ENCODE measurements at places on chromosomes 3 and 15. TPM values are rescaled to one million over a fixed set of nuclear protein-coding genes. Genes with fewer than 3 reads are reported as not detected.

GRCh38 chr15:73442968-73443367 is at the start of gene REC114:
REC114 (plus strand) TSS chr15:73443164; CDS start chr15:73443186, 22 bp downstream.
- no peaks in the 10 kb centered on the region for H3K27me3 ChIP-seq
- no peaks in the 10 kb centered on the region for H3K4me1 ChIP-seq
- no peak for DNase-seq
- no peaks in the 10 kb centered on the region for H3K36me3 ChIP-seq
- H3K4me3 ChIP-seq = no peak within 1 kb of the TSS

DNA sequence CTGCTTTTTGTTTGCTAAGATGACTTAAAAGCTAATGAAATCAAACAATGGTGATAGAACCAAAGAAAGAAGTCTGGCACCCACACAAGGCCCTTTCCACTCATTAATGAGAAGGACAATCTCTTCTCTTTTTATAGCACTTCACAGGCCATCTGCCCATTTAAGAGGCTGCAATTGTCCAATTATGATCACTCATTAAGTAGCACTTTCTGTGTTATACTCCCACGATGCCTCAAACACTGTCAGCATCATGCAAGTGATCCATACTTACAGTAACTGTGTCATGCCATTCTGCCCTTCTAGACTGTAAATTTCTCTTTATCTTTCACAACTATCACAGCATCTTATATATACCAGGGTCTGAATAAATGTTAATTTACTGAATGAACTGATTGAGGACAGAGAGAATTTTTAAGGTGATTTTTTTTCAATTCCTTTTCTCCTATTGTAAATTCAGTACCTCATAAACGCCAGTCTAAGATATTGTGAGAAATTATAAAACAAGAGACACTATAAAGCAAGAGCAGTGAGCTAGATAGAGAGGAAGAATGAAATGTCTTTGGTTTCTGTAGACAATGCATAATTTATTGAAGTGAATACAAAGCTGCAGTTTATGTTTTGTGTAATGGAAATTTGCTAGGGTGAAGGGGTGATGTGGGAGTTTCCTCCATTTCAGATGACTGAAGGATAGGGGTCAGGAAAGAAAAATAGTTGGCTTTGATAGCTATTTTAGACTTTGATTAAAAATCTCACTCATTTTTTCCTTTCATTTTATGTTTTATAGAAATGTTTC is 17.3 kb downstream of the CD200 start:
- no peak overlapping the region for H3K4me3 ChIP-seq
- H3K27me3 ChIP-seq = no peaks in the 10 kb centered on the region
- DNase-seq = no peak
- H3K4me1 ChIP-seq = no peaks in the 10 kb centered on the region
- H3K27ac ChIP-seq = no peak overlapping the region
- no peaks in the 10 kb centered on the region for H3K36me3 ChIP-seq

GRCh38 chr3:149356630-149357029 is 20.8 kb downstream of the TM4SF1 start:
- H3K4me3 ChIP-seq = no peak overlapping the region
- H3K27ac ChIP-seq = no peak overlapping the region
- no peaks in the 10 kb centered on the region for H3K36me3 ChIP-seq
- H3K4me1 ChIP-seq = peaks cover 4% of the 10 kb centered on the region
- H3K27me3 ChIP-seq = no peaks in the 10 kb centered on the region

- no peaks in the 10 kb centered on the region for H3K36me3 ChIP-seq
- no peak overlapping the region for H3K4me3 ChIP-seq
- no peaks in the 10 kb centered on the region for H3K27me3 ChIP-seq
- no peaks in the 10 kb centered on the region for H3K4me1 ChIP-seq
- no peak overlapping the region for H3K27ac ChIP-seq
Measured at GRCh38 chr3:154137036-154137435, 15.8 kb downstream of the ARHGEF26 start.

DNA sequence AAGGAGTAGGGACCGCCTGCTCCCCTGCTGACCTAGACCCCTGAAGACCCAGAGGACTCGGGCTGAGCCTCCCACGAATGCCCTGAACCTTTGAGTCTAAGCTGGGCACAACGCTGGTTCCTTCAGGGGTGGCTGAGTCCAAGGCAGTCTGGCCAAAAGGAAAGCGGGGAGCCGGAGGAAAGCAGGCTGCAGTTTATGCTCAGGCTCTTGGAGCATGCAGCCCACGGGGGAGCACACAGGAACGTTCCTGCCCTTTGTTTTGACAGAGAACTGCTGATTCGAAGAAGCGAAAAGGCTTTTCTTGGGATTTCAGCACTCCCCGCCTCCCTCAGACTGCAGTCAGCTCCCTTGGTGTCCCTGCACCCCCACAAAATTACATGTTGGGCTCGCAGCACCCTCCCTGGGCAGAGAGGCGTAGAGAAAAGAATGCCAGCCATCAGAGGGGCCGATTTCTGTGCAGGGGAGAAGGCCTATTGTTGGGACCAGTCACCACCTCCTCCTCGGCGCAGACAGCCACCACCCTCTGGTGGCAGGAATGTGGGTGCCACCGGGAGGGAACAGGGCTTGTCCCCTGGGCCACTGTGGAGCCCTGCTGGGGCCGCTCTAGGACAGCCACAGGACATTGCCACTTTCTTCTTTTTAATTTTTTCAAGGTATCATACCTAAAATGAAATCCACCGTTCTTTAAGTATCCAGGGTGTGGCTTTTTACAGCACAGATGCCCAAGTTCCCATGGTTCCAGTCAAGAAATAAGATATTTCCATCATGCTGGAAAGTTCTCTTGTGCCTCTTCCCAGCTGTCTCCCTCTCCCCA is 72.2 kb downstream of the SMAD6 start:
- peaks cover 21% of the 10 kb centered on the region for H3K4me1 ChIP-seq
- H3K36me3 ChIP-seq = no peaks in the 10 kb centered on the region
- H3K4me3 ChIP-seq = no peak overlapping the region

GABRG3 gene
- total RNA-seq = not detected

DNA sequence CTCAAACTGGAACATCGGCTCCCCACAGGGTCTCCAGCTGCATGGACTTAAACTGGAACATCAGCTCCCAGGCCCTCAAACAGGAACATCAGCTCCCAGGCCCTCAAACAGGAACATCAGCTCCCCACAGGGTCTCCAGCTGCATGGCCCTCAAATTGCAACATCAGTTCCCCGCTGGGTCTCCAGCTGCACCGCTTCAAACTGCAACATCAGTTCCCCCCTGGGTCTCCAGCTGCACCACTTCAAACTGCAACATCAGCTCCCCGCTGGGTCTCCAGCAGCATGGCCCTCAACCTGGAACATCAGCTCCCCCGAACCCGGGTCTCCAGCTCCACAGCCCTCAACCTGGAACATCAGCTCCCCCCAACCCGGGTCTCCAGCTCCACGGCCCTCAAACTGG is 82.0 kb downstream of the TFRC start:
- H3K27me3 ChIP-seq = no peaks in the 10 kb centered on the region
- no peak overlapping the region for H3K27ac ChIP-seq
- no peak overlapping the region for H3K4me3 ChIP-seq
- no peaks in the 10 kb centered on the region for H3K36me3 ChIP-seq
- DNase-seq = no peak
- no peaks in the 10 kb centered on the region for H3K4me1 ChIP-seq

- H3K4me1 ChIP-seq = no peaks in the 10 kb centered on the region
- H3K36me3 ChIP-seq = no peaks in the 10 kb centered on the region
- no peak for DNase-seq
- H3K27ac ChIP-seq = no peak overlapping the region
Measured at GRCh38 chr15:84859651-84860050, 24.8 kb upstream of the SLC28A1 start.

GRCh38 chr3:105157766-105158085 is 209.0 kb upstream of the ALCAM start:
- H3K27ac ChIP-seq = no peak overlapping the region

DNA sequence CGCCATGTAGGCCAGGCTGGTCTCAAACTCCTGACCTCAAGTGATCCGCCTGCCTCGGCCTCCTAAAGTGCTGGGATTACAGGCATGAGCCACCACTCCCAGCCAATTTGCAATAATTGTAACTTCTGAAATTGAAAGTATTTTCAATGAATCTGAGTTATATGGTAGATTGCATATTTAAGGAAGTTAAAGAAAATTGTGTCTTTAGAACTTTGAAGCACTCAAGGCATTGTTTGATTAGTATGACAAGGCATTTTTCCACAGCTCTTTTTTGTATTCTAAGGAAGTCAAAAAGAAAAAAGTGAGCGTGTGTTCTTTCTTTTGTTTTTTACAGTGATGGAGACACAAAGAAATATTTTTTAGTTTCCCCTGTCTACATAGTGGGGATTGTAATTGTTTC is 15.7 kb upstream of the RPLP1 start:
- H3K27me3 ChIP-seq = no peaks in the 10 kb centered on the region
- no peak overlapping the region for H3K27ac ChIP-seq
- no peak for DNase-seq

DNA sequence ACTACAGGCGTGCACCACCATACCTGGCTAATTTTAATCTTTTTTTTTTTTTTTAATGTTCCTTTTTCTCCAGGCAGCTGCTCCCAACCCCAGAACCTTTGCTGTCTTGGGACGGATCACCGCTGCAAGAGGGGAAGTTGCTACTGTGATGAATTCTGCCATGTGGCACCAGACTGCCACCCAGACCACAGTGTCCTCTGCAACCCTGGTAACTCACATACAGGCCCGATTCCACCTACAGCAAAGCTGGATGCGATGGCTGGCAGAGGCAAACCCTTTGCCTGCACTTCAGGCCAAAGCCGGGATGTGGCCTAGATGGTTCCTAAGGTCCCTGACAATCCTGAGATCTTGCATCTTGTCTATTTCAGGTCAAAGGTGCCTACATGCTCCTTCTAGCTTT is 12.7 kb upstream of the MUC20 start:
- H3K27me3 ChIP-seq = no peaks in the 10 kb centered on the region
- no peak overlapping the region for H3K27ac ChIP-seq
- no peaks in the 10 kb centered on the region for H3K4me1 ChIP-seq
- peaks cover 4% of the 10 kb centered on the region for H3K36me3 ChIP-seq
- no peak for DNase-seq
- H3K4me3 ChIP-seq = no peak overlapping the region

DNA sequence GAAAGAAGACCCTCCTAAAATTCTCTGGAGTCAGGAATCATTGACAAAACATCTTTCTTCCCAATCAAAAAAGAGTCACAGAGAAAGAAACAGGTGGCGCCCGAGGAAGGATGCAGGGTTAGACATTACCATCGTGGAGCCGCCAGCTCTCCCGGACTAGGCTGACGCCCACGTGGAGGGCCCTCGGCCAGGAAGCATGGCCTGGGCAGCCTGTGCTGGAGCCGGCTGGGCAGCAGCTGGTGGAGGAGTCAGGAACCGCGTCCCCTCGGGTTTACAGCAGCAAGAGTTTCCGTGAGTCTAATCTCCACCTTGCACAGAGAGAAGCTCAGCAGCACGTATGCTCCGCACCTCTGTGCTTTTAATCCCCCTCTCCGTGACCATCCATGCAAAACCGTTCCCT is 533.7 kb upstream of the ATP11B start:
- no peaks in the 10 kb centered on the region for H3K36me3 ChIP-seq
- H3K27me3 ChIP-seq = no peaks in the 10 kb centered on the region
- no peak overlapping the region for H3K27ac ChIP-seq
- H3K4me1 ChIP-seq = no peaks in the 10 kb centered on the region
- H3K4me3 ChIP-seq = no peak overlapping the region

CLDN1 gene
- total RNA-seq = 2.4 TPM

GRK7 gene
- not detected for total RNA-seq

DNA sequence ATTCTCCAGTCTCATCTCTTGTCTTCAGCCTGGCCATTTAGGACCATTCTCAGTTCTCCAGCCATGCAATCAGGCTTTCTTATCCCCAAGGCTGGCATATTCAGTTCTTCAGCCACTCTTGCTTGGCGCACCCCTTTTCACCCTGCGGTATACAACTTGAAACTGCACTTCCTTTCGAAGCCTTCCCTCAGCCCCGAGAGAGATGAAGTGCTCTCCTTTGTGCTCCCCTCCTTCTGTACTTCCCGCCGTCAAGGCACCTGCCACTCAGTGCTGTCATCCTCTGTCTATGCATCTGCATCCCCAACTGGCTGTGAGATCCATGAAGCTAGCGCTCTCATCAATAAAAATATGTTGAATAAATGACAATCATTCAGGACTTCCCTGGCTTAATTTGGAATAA is 45.7 kb downstream of the MORC1 start:
- H3K36me3 ChIP-seq = no peaks in the 10 kb centered on the region
- no peaks in the 10 kb centered on the region for H3K4me1 ChIP-seq
- no peak overlapping the region for H3K4me3 ChIP-seq
- no peak overlapping the region for H3K27ac ChIP-seq
- no peak for DNase-seq
- no peaks in the 10 kb centered on the region for H3K27me3 ChIP-seq

DNA sequence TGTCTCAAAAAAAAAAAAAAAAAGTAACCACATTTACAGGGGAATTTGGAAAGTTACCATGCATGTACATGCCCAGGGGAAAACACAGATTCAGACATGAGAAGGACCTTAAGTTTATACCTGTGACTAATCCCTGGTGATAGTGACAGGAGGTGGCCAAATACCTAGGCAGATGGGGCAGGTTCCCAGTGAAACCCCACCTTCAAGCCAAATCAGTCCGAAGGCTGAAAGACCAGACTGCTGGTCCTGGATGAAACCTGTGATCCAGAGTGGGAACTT is 15.8 kb downstream of the SPCS1 start:
- no peak for DNase-seq
- H3K4me3 ChIP-seq = no peak overlapping the region
- H3K27me3 ChIP-seq = no peaks in the 10 kb centered on the region
- H3K4me1 ChIP-seq = no peaks in the 10 kb centered on the region
- H3K27ac ChIP-seq = no peak overlapping the region
- H3K36me3 ChIP-seq = no peaks in the 10 kb centered on the region

DNA sequence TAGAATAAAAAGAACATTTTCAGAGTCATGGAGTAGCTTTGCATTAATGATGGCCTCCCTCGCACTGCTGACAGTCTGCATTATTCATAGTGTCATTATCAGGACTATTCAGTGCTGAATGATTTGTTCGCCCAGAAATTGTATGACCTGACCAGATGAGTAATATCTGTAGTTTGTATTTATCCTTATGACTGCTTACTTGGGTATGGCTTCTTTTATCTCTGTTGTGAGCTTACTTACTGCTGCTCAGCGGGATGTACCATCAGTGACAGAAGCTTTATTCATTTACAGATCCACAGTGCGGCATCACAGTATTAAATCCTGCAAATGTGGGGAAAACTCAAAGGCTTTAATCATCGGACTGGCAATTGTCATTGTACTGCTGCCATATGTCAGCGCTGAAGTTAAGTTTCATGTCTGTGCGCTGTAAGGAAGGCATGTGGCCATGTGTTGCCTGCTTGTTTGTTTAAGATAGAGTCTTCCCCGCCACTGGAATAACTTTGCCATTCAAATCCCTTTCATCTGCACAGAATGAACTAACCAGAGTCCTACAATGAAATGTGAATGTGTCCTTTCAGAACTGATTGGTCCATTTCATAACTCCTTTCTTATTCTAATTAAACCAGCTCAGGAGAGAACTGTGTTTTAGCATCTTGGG is 262.2 kb downstream of the CHL1 start:
- no peaks in the 10 kb centered on the region for H3K4me1 ChIP-seq
- no peaks in the 10 kb centered on the region for H3K36me3 ChIP-seq
- H3K4me3 ChIP-seq = no peak overlapping the region
- no peak for DNase-seq
- H3K27ac ChIP-seq = no peak overlapping the region

- H3K4me3 ChIP-seq = no peak overlapping the region
- DNase-seq = no peak
- H3K27ac ChIP-seq = no peak overlapping the region
- no peaks in the 10 kb centered on the region for H3K4me1 ChIP-seq
- H3K27me3 ChIP-seq = no peaks in the 10 kb centered on the region
Measured at GRCh38 chr15:100328796-100329195, 13.0 kb downstream of the ADAMTS17 start.

All from colonic mucosa (tissue), 4 donors.